Upper lobe of right lung (tissue), 1 donor: ENCODE measurements at places on chromosomes 13 and 19. TPM values are rescaled to one million over a fixed set of nuclear protein-coding genes. Genes with fewer than 3 reads are reported as not detected.

Gene S1PR4
- total RNA-seq, result 22.3 TPM

Gene MCEMP1
- 97.9 TPM for total RNA-seq

Gene TYROBP
- total RNA-seq, result 367 TPM

Gene NLRP11
- total RNA-seq, result not detected

Gene ZNF497
- total RNA-seq, result 1.4 TPM

Gene IGFL3
- total RNA-seq, result not detected

GRCh38 chr13:114324334-114324733, 10.0 kb downstream of the CHAMP1 start:
- DNase-seq, result no peak

DNA sequence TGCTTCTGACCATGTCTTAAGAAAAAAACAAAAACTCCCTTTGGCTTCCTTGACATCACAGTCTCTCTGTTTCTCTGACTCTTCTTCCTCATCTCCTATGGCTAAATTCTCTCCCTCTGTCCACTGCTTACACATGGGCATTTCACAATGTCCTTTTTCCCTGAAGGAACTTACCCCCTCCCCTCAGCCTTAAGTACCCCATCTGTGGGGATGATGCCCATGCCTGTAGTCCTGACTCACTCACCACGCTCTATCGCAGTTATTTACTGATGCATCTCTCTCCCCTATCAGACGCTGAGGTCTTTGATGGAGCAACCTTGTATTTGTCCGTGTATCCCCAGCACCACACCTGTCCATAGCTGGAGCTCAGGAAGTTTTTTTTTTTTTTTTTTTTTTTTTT, 32.4 kb downstream of the ACTN4 start:
- DNase-seq, result no peak

DNA sequence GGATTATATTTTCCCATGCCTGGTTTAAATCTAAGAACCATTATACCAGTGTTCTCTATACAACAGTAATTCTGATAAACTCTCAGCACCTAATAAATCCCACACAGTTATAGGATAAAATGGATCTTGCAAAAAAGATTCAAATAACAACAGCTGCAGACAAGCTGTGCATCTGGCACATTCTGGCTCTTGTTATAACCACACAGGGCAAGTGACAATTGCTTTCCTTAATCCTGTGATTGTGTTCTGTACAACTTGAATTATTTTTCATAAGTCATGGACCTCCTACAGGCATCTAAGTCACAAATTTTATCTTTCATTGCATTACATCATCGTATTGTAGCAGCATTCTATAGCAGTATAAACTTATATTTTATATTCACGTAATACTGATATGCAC, 948.3 kb downstream of the SLITRK1 start:
- DNase-seq, result no peak

DNA sequence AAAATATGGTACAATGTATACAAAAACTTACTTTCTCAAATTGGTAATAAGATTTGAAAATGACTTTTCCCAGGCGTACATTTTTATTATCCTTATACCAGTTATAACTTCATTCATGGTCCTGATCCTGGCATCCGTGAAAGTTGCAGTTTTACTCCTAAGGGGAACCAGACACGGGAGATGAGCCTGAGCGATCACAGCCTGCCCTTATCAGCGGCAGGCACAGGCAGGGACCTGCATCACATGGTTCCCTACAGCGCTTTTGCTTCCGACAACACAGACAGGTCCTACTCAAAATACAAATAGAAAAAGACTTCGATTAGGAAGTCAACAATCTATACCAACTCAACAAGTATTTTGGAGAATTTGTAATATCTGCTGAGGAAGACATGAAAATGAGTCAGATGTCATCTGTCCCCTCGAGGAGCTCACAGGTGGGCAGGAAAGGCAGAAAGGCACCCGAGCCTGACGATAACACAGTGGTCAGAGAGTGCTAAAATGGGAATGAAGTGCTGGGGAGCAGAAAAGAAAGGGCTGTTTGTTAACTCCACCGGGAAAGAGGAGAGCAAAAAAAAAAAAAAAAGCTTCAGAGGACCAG, 93.4 kb downstream of the ABCC4 start:
- no peak for DNase-seq

GRCh38 chr19:996051-996838, 4.0 kb upstream of the GRIN3B start:
- no peak for DNase-seq

- DNase-seq, result no peak
Observed at GRCh38 chr19:34397853-34398252, 6.3 kb upstream of the PDCD2L start.

- DNase-seq, result no peak
Observed at GRCh38 chr19:1412995-1413800, 5.8 kb downstream of the DAZAP1 start.

DNA sequence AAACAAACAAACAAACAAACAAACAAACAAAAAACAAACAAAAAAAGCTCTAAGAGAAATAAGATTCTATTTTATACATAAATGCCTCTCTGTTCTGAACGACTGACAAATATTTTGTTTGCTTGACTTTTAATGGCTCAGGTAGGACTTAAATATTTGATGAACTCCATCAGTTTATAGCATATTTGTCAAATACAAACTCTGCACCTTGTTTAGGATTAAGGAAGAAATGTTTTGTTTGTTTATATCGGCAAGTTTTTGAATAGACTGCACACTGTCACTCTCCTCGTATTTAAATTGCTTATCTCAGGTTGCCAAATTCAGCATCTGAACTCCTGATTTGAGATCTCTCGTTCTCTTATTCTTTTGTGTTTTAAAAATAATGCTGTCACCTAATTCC, 1499.7 kb upstream of the SLC10A2 start:
- DNase-seq, result no peak

DNA sequence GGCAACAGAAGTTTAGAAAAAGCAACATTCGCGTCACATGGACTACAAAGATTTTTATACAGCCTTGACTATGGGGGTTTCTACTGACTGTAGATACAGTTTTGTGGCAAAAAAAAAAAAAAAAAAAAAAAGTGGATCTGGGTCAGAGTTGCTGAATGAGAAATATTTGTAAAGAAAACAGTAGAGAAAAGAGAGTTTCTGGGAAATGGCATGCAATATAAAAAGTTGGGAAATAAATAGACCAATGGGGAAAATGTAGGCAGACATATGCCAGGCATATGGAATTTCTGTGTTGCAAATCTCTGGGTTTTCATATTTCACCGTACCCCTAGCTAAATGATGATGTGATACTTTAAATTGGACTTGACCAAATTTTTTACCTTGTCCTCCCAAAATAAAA, 315.3 kb downstream of the EFNB2 start:
- no peak for DNase-seq

DNA sequence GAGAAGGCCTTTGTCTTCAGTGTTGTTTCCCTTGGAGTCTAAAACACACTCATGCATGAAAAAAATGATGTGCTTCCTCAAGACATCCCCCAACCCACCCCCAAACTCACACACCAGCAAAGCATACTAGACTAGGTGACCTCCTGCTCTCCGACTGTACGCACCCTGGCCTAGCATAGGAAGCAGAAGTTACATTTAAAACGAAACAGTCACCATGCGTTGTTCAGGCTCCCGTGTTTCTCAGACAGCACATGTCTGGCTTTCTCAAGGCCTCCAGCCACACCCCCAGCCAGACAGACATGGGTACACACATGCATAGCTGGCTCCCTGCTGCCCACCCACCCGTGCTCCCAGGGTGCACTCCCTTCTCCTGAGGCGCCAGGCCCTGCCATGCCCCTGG, 28.7 kb upstream of the C1QTNF9 start:
- peak; percentile 81 for DNase-seq

- no peak for DNase-seq
Observed at GRCh38 chr19:4391306-4391693, 9.0 kb downstream of the SH3GL1 start.

- DNase-seq, result no peak
Observed at GRCh38 chr13:108680011-108680410, 50.6 kb downstream of the MYO16 start.

DNA sequence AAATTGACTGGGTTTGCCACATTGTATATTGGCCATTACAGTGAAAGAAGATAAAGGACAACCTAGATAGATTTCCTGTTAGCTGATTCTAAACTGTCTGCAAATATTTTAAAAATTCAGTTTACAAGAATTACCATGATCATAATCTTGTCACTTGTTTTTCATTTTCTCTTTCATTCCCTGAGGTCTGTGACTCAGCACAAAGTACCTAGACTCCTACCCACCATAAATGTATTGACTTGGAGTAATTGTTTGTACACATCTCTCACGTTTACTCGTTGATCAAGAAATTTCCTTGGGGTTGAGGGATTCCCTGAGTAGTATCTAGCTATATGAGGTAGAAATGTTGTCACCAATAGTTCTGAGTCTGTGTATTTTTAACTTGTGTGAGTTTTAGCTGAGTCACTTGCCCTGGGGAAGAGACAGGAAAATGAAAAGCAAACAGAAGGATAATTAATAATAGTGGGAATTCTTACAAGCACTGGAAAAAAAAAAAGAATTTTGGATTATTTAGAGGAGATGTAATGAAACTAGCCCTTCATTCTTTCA, 299.2 kb upstream of the DACH1 start:
- DNase-seq, result no peak

GRCh38 chr13:20719783-20720182, 16.3 kb downstream of the IL17D start:
- no peak for DNase-seq
